ENCODE measurements at places on chromosomes 7 and 10.

GRCh38 chr10:56231436-56231835 is 129.6 kb downstream of the ZWINT start:
- DNase-seq: no peak

GRCh38 chr10:111785921-111786320 is 397.6 kb downstream of the GPAM start:
- no peak for DNase-seq

GRCh38 chr10:115706488-115707076 is 566.4 kb downstream of the GFRA1 start:
- peak; percentile 14 for DNase-seq

GRCh38 chr10:3010816-3011460 is 56.4 kb upstream of the PFKP start:
- DNase-seq: no peak

DNA sequence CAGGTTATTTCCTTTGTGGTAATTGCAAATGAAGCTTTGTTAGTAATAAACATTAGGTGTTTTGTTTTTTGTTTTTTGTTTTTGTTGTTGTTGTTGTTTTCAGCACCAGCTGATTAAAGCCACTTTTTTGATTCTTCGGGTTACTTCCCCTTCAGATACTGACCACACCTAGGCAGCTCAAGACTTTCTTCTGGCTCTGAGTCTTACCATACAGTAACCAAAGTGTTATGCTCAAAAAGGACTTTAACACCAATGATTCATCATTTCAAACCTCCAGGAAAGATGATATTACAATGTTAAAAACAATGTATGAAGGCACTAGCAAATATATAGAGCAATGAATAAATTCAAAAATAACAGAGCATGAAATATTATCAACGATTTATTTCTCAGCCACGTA is 265.2 kb upstream of the SP8 start:
- DNase-seq: no peak

GRCh38 chr10:32109603-32110002 is 53.4 kb upstream of the KIF5B start:
- no peak for DNase-seq

DNA sequence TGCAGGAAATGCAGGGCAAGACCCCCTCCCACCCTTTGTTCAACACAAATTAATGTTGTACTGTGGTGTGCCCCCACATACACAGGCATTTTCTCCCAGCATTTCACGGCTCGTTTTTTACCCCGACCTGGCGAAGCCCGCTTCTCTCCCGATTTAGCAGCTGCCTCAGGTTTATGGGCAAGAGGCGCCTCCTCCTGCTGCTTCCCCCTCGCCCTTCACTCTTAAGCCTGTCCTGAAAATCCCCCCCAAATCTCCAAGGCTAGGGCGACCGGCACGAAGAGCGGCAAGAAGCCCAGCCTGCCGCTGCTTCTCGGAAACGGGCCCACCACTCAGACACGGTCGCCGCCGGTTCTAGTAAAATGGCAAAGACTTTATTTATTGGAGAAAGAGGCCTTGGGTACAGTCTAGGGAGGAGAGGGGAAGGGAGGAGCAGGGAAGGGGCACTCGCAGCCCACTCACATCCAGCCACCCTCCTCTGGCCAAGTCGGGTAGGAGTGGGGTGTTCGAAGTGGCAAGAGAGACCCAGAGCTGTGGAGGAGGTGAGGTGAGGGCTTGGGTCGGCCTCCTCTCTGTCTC is 3.3 kb downstream of the LBX1 start:
- no peak for DNase-seq

DNA sequence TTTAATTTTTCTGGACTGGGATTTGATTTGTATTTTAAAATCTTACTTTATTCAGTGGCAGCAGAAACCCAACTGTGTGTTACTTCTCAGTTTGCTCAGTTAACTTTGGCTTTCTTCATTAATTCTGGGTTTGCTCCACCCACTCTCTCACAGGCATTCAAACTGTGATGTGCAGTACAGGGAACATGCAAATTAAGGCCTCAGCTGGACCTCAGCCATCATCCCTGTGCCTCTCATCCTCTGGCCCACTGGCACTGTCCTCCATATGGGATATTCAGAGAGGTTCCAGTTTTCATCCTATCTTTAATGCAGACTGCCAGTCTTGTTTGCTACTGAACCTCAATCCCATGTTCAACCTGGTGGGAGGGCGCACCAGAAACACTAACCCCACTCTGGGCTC is 743.4 kb upstream of the IGFBP3 start:
- no peak for DNase-seq

DNA sequence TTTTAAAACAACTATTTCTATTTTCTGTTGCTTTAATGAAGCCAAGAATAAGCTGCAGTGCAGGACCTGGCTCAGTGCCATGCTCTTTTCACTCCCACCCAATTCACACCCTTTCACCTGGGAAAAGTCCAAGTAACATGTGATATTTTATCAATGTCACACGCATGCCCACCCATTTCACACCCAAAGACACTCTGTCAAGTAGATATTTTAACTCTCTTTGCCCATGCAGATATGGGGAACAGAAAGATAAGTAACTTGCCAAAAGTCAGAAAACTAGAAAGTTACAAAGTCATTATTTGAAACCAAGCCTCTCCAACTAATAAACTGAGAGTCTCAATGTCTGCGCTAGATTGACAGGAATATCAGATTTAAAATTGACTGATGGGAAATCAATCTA is 706.7 kb upstream of the PHF14 start:
- DNase-seq: no peak

GRCh38 chr10:73205890-73206289 is 38.0 kb downstream of the FAM149B1 start:
- no peak for DNase-seq

DNA sequence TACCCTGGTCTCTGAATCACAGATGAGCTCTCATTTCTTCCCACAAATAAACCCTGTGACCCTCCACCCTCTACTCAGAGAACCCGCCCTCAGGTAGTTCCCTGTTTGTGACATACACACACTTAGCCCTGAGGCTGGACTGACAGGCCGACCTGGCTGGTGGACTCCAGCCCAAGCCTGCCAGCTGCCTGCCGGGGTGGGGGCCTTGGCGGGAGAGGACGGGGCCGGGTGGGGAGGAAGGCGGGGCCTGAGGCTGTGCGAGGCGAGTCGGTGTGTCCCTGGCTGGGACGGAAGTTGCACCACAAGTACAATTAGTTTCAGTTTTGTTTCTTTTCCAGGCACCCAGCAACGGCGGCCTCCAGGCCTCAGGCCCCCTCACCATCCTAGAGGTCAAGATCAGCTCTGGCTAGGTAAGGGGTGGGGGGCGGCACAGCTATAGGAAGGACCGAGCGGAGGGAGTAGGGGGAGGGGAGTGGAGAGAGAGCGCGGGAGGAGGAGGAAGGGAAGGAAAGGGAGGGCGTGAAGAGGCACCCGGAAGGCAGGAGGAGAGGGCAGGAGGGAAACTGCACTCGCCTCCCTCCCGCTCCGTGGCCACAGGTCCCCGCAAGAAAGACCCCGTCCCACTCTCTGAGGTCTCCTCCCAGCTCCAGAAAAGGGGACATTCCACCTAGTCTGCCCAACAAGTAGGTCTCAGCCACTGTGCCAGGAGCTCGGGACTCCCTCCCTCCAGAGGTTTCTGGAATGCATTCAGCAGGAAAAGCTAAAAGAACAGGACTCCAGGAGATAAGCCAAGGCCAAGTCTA is at the start of gene TRIM56:
Gene TRIM56, plus strand, starts transcription at position 320 of the 803 bp plus-strand sequence. CDS start 1,832 bp downstream, outside the sequence.
- DNase-seq: no peak

- DNase-seq: no peak
Measured at GRCh38 chr10:94279835-94280709, 82.7 kb downstream of the NOC3L start.

DNA sequence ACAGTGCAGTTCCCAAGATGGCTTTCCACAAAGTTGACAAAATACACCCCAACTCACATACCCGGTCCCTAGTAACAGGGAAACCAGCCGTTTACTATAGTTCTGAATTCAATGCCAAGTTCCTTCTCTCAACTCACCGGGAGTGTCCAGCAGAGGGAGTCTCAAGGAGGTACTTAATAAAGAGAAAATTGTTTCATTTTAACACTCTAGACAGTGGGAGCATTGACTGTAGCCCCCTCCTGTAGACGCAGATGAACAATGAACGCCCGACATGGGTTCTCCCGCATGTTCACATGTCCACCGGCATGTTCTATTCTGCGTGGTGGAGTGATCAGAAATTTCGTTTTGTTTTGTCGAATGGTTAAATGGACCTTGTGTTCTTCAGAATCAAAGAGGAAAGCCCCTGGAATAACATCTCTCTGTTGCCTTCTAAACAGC is 1.9 kb downstream of the HIPK2 start:
- no peak for DNase-seq

GRCh38 chr7:8982338-8982992 is 549.1 kb downstream of the NXPH1 start:
- no peak for DNase-seq

GRCh38 chr7:153386556-153386955 is 627.0 kb downstream of the ACTR3B start:
- DNase-seq: no peak

DNA sequence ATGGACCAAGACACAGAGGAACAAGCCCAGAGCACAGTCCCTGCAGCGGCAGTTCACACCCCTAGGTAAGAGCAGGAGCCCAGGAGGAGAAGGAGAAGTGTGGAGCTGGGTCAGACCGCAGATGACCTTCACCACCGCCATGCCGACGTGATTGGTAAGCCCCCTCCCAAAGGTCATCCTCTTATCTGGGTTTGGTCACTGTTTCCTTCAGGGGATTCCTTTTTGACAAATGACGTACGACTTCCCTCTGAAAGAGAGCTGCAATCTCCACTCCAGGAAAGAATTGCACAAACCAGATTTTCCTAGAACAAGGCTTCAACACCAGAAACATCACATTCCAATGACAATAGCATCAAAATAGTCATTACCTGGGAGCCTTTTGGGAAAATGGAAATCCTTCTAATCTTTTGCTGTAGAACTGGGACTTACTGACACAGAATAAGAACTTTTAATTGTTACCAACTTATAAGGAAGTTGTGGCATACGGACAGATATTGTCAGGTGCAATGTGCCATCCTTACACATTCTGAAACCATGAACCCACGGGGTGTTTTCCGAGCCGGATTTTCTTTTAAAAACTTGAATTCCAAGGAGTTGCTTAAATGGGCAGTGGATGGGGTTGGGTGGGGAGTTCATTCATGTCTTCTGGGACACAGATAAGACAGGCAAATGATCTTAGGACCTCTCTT is 20.8 kb upstream of the ADAM12 start:
- no peak for DNase-seq

GRCh38 chr10:129328546-129328945 is 138.5 kb upstream of the MGMT start:
- no peak for DNase-seq

GRCh38 chr10:72073708-72074573 is 14.4 kb downstream of the SPOCK2 start:
- no peak for DNase-seq

GRCh38 chr10:31730776-31731175 is 197.9 kb downstream of the ARHGAP12 start:
- DNase-seq: no peak

GRCh38 chr10:120969219-120969645 is 118.1 kb downstream of the WDR11 start:
- no peak for DNase-seq

DNA sequence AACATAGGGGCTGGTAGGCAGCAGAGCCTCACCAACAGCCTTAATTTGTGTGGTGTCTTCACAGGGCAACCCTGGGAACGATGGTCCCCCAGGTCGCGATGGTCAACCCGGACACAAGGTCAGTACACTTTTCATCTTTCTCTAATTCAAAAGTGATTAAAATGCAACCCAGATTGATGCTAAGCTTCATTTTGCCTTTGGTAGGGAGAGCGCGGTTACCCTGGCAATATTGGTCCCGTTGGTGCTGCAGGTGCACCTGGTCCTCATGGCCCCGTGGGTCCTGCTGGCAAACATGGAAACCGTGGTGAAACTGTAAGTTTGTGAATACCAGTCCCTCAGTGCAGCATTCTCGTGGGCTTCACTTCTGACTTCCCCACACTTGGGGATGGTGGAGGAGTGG is 30.9 kb downstream of the COL1A2 start:
- no peak for DNase-seq

DNA sequence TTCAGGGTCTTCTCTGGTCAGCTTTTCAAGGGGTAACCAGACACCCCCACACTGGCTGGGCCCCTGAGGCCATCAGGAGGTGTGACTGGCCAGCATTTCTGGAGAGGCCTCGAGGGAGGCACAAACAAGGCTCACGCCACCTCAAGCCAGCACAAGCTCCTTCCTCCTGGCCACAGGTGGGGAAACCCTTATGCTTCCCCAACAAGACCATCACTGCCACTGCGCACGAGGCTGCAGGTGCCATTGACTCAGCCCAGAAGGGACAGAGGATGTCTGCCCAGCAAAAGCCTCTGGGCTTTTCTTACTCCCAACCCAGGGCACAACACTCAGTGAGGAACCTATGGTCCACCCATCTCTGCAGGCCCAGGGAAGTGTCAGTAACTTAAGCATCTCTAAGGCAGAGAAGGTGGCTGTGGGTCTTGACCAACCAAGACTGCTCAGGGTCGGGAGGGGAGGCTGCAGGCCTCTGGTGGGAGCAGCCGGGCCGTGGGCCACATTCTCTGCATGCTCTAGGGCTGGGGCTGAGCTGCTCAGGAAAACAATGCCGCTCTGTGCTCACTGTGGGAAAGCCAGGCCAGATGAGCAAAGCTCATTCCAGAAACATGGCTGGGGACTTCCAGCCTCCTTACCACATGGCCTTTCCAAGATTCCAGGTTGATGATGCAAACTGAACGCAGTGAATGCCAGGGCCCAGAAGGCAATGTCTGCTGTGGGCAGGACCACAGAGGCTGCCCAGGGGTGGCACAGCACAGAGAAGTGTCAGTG is 24.2 kb upstream of the RASSF4 start:
- DNase-seq: no peak

- no peak for DNase-seq
Measured at GRCh38 chr7:107276220-107276827, 107.5 kb downstream of the HBP1 start.

DNA sequence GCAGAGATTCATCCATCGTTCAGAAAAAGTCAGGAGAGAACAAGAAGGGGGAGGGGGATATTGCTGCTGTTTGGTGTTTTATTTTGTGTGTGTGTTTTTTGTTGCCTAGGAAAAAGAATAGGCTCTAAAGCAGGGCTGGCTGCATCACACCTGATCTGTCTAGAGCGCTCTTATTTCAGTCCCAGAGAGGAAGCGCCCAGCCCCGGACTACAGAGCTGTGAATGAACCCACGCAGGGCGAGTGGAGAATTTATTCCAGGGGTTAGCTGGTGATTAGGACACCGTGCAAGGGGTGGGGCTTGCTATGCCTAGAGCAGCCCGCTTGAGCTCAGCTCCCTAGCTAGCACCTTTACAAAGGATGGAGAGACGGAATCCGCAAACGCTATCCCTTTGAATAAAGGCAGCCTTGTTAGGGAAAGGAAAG is 621 bp upstream of the FAM13C start:
- no peak for DNase-seq

DNA sequence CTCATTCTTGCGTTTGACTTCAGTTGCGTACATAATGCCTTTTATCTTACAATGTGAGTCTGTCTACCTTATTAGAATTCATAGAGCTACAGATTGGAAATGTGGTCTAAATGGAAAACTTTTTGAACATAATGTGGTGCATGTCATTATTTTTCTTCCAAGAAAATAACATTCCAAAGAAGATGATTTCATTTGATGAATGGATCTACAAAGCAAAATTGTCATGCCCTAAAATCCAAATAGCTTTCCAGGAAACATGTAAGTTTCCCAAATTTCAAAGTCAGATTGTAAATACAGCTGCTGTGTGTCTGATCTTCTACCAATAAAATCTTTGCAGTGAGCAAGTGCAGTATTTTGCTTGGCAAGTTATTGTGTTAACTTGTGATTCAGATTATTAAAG is 101.8 kb upstream of the FZD8 start:
- no peak for DNase-seq

Data from HS-27A (cell line).